CD4-positive, alpha-beta T cell (primary cell): ENCODE measurements at places on chromosomes 6 and 20.

DNA sequence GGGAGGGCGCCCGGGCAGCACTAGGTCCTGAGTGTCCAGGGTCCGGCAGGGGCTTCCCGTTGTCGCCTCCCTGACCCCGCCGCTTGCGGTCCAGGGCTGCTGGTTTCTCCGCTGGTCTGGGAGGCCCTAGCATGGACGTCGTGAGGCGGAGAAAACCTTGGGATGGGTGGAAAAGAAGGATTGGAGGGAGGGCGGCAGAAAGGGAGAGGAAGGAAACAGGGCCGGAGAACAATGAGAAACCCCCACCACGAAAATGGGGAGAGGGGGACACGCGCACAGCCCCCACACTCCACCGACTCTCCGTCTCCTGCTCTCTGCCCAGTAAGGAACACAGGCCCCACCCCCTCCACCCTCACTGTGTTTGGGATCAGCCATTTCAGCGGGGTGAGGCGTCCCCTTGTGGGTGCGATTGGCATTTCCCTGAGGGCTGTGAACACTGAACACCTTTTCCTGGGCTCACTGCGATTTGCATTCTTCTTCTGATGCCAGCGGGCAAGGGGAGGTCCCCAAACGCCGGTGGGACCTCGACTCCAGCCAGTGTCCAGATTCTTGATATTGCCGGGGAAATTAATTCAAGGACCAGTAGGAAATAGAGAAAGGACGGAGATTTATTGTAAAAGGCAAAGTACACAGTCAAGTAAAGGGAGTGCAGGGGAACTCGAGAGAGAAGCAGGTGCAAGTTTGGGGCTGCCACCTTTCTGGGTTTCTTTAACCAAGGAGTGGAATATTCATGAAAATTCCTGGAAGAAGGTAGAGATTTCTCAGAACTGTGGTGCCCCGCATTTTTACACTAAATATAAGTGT lies 3.3 kb upstream of the RAET1G start:
- no peaks in the 10 kb centered on the region for H3K36me3 ChIP-seq
- peaks cover 83% of the 10 kb centered on the region for H3K27me3 ChIP-seq
- peaks cover 31% of the 10 kb centered on the region for H3K4me1 ChIP-seq
- DNase-seq = peak; percentile 81
- no peak overlapping the region for H3K27ac ChIP-seq

GRCh38 chr6:35343092-35343834 lies 905 bp downstream of the PPARD start:
- H3K27me3 ChIP-seq = no peaks in the 10 kb centered on the region
- peak overlapping the region; percentile 70 for H3K27ac ChIP-seq
- DNase-seq = no peak
- H3K36me3 ChIP-seq = peaks cover 14% of the 10 kb centered on the region

GRCh38 chr6:115544765-115545671 lies 515.7 kb downstream of the FRK start:
- H3K27ac ChIP-seq = no peak overlapping the region
- no peaks in the 10 kb centered on the region for H3K36me3 ChIP-seq
- no peaks in the 10 kb centered on the region for H3K4me1 ChIP-seq
- H3K4me3 ChIP-seq = no peak overlapping the region
- no peaks in the 10 kb centered on the region for H3K27me3 ChIP-seq

DNA sequence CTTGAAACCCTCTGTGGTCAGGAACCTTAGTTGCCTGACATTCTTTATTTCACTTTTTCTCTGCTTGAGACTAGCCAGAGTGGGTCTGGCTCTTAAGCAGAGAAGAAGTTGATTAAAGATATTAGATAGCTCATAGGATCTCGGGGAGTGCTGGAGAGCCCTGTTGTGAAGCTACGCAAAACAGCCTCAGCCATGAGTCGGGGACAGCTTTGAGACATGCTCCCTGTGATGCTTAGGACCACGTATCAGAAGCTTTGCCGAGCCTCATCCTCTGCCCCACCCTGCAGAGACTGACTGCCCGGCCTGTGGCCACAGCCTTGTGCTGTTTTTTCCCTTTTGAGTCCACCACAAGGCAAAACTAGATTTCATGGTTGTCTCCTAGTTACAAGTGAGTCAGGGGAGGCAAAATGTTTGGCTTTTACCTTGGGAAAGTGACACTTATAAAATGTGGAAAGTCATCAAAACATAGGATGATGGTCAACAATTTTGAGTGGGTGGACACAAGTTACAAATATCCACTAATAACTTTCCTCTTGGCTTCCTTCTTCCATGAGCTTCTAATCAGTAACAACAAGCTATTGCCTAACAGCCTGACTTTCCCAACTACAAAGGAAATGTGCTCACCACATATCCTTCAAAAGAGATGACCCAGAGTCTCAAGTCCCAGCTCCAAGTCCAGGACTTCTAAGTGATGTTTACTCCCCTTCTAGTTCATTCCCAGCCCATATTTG lies 108.4 kb downstream of the JAG1 start:
- no peaks in the 10 kb centered on the region for H3K27me3 ChIP-seq
- H3K4me3 ChIP-seq = no peak overlapping the region
- H3K4me1 ChIP-seq = no peaks in the 10 kb centered on the region
- no peak overlapping the region for H3K27ac ChIP-seq
- no peak for DNase-seq

DNA sequence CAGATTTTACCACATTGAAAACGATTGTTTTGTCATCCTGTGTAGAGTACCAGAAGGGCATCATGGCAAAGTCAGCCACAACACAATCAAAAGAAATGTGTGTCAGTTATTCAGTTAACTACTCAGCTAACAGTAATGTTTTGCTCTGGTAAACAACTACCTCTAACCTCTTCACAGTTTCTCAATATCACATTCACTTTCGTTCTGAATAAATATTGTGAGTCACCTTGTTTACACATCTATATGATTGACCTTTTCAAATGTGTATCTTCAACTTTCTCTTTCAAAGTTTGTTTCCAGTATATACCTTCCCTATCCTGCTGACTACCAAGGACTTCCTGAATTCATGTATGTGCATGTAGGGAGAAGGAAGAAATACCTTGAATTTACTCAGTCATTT lies 216.6 kb upstream of the UFL1 start:
- no peaks in the 10 kb centered on the region for H3K36me3 ChIP-seq
- H3K27ac ChIP-seq = no peak overlapping the region

DNA sequence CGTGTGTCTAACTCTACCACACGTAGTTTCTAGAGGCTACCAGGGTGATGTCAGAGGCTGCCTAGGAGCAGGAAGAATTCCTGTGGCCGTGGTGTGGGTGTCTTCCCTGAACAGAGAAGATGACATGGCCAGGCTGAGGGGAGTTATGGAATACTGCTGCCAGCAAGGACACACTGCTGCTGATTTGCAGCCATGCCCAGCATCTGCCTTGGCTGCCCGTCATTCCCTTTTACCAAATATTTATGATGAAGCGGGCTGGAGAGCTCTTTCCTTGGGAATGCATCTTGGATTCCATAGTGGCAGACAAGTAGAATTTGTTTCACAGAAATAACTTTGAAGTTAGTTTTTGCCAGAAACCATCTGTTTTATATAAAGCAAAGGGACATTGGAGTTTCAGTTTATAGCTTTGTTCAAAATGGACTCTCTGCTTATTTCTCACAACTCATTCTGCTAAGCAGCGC lies 80.8 kb upstream of the VSTM2L start:
- H3K27me3 ChIP-seq = no peaks in the 10 kb centered on the region
- H3K27ac ChIP-seq = no peak overlapping the region
- no peak for DNase-seq
- no peak overlapping the region for H3K4me3 ChIP-seq

- DNase-seq = no peak
- peaks cover 27% of the 10 kb centered on the region for H3K4me1 ChIP-seq
- no peaks in the 10 kb centered on the region for H3K36me3 ChIP-seq
These were observed 2.4 kb downstream of the HLA-DMA start for GRCh38 chr6:32950449-32950848.

DNA sequence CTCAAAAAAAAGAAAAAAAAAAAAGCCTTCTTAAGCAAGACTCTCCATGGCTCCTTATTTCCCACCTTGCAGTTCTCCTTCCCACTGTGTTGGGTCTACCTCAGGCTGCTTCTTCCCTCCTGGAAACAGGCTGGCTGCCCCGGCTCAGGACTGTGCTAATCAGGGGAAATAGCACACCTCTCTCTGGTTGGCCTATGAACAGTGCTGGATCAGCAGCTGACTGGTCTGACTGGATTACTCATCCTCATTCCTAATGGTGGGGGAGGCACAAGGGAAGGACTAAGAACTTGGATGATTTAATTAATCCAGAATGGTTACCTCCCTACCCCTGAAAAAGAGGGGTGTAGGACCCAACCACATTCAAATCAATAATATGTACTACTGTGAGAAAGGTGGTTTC lies 3.9 kb upstream of the SRSF3 start:
- H3K4me3 ChIP-seq = no peak overlapping the region
- peaks cover under 1% of the 10 kb centered on the region for H3K36me3 ChIP-seq
- no peak overlapping the region for H3K27ac ChIP-seq
- peaks cover 23% of the 10 kb centered on the region for H3K4me1 ChIP-seq
- no peaks in the 10 kb centered on the region for H3K27me3 ChIP-seq
- no peak for DNase-seq

DNA sequence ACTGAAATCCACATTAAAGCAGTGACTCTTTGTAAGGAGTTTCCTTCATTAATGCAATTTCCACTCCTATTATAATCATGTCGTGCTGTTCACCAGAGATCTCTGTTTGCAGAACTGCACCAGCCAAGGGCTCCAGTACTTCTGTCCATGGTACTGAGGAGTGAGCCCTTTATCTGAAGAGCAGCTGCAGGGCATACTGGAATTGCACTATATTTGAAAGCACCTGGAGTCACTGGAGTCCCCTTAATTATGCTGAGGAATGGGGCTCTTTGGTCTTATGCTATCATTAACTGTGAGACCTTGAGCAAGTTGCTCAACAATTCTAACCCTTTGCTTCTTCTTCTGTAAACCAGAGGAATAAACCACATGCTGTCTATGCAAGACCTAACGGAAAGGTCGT lies 61.7 kb upstream of the NUP153 start:
- no peak overlapping the region for H3K4me3 ChIP-seq
- no peaks in the 10 kb centered on the region for H3K4me1 ChIP-seq
- no peak overlapping the region for H3K27ac ChIP-seq
- no peak for DNase-seq

GRCh38 chr6:99013145-99013544 lies 65.4 kb upstream of the FBXL4 start:
- H3K27ac ChIP-seq = no peak overlapping the region
- H3K4me3 ChIP-seq = no peak overlapping the region
- H3K27me3 ChIP-seq = no peaks in the 10 kb centered on the region

DNA sequence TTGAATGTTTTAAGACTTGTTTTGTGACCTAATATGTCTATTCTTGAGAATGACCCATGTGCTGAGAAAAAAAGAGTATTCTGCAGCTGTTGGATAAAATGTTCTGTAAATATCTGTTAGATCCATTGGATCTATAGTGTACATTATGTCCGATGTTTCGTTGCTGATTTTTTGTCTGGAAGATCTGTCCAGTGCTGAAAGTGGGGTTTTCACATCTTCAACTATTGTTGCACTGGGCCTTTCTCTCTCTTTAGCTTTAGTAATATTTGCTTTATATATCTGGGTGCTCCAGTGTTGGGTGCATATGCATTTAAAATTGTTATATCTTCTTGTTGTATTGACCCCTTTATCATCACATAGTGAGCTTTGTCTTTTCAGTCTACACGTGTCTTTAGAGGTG lies 5.7 kb upstream of the SIRPB2 start:
- H3K27me3 ChIP-seq = no peaks in the 10 kb centered on the region
- H3K4me1 ChIP-seq = no peaks in the 10 kb centered on the region
- DNase-seq = no peak
- H3K36me3 ChIP-seq = no peaks in the 10 kb centered on the region
- no peak overlapping the region for H3K4me3 ChIP-seq

DNA sequence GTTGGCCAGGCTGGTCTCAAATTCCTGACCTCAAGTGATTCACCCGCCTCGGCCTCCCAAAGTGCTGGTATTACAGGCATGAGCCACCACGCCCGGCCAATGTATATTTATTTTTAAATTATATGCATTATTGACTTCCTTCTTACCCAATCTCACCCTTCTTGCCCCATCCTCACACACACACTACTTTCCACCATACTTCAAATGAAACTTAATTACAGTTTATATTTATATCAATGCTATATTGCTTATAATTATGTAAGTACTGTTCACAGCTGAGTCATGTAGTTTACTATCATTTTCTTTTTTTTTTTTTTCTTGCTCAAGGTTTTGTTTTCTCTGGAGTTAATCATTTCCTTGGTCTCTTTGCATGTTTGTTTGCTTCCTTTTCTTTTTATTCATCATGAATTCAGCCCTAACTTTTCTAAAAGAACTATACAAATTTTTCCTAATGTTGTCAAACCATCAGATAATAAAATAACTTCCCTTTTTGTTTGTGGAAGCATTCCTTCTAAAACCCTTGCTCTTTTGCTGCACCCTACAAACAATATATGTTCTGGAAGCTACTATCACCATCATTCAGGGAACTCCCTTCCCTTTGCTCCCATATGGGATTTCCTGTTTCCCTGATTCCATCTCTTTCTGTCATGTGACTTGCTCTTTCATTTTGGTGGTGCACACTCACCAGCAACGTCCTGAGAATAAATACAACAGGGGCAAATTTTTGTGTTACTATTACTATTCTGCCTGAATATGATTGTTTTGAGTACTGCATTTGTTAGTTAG lies 201.7 kb upstream of the SASH1 start:
- no peak overlapping the region for H3K27ac ChIP-seq
- H3K36me3 ChIP-seq = no peaks in the 10 kb centered on the region
- peaks cover 2% of the 10 kb centered on the region for H3K4me1 ChIP-seq

DNA sequence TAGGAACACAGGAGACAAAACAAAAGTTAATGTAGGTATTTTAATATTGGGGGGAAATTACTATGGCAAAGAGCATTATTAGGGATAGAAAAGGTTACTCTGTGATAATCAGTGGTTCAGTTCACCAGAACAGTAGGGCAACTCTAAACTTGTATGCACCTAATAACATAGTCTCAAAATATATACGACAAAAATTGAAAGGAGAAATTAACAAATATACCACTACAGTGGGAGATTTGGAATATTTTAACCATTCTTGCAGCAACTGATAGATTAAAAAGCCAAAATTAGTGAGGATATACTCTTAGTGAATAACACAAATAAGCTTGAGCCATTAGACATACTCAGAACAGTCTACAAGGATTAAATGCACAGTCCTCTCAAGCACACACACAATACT lies 11.0 kb downstream of the ARMC12 start:
- no peaks in the 10 kb centered on the region for H3K36me3 ChIP-seq
- no peak for DNase-seq
- no peak overlapping the region for H3K4me3 ChIP-seq

DNA sequence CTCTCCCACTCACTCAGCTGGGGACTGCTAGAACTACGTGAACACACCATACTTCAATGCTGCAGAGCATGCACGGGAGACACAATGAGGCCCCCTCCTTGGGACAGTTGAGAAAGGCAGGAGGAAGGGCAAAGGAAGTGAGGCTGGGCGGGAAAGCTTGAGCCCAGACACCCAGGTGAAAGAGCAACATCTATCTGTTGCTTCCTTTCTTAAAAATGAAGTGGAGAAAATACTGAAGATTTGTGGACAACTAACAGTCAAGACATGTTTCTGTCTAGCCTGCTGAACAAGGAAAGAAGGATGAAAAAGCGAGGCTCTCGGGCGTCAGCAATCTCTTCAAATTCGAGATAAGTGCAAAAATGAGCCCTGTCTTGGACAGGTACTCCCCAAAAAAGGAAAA lies 3.0 kb upstream of the NNAT start:
- no peak overlapping the region for H3K4me3 ChIP-seq
- no peaks in the 10 kb centered on the region for H3K27me3 ChIP-seq
- peaks cover 13% of the 10 kb centered on the region for H3K4me1 ChIP-seq
- H3K27ac ChIP-seq = no peak overlapping the region
- peaks cover 57% of the 10 kb centered on the region for H3K36me3 ChIP-seq
